Activated gamma-delta T cell treated with Interleukin-2 at 50 U/mL for 16 hours (primary cell): ENCODE measurements at places on chromosomes 3 and 15.

GRCh38 chr3:160005004-160005403 lies 16.4 kb downstream of the IL12A start:
- DNase-seq: no peak

DNA sequence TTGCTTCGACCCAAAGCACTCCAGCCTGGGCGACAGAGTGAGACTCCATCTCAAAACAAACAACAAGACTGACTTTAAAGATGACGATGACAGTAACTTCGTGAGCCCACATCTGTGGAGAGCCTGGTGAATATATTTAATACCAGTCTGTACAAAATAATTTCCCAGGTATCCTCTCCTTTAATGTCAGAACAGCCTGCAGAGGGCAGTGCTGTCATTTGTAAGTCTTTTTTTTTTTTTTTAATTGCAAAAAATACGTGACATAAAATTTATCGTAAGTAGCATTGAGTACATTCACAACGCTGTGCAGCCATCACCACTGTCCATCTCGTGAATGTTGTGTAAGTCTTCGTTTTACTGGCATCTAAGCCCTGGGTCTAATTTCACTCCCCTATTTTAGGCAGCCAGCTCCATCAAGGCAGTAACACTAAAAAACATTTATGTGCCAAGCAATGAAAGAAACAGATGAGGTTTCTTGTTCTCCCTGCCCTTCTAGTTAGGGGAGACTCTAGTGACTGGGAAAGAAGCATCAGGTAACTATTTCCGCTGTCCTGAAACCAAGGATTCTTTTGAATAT lies 1.4 kb downstream of the HTD2 start:
- DNase-seq: peak; percentile 34

GRCh38 chr15:73387507-73388255 lies 18.9 kb upstream of the HCN4 start:
- no peak for DNase-seq

GRCh38 chr3:157532529-157533297 lies 29.5 kb upstream of the VEPH1 start:
- DNase-seq: no peak

DNA sequence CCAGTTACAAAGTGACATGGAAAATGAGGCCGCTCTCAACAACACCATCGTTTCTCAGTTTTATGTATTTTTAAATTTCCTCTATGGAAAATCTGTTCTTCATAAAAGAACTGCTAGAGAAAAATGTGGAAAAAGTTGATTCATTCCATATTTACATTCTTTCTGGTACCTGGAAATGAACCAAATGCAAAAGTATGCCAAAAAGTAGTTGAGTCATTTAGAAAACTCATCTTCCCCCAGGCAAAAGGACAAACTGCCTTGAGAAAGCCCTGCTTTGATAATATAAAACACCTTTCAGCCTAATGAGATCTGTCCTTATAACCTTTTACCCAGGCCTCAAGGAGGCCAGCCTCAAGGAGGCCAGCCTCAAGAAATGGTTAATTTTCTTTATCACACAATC lies 283.0 kb upstream of the VEPH1 start:
- DNase-seq: no peak

- DNase-seq: no peak
Observed at GRCh38 chr3:88209356-88209755, 59.6 kb downstream of the C3orf38 start.

DNA sequence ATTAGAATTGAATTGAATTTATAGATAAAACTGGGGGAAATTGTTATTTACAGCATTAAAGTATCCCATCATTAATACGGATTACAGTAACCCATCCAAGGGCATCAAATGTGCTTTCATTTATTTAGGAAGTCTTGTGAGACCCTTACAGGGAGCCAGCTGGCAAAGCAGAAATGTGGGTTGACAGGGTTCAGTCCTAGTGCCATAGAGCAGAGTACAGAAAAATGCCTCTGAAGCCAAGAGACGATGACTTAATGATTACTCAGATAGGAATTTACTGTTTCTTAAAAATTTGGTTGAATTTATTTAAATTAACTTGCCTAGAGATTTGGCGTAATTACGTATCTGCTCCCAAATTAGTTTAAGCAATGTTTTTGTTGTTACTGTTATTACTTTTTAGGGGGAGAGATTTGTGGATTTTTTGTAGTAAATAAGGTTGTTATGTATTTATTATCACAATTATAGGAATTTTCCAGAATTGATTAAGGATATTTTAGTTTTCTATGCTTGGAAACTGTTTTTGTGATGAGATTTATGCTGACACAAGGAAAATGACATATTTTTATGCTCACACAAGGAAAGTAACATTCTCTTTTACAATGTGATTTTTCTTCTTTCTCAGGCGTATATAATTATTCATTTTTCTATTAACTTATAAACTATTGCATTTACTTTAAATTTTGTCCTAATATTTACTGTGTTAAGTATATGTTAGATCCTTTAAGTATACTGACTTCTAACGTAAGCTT lies 152.0 kb downstream of the EPHA6 start:
- DNase-seq: no peak
